ENCODE measurements at places on chromosomes 5 and 9.
A peak's percentile ranks its signal among the peaks of the same experiment; 100 is the strongest.

DNA sequence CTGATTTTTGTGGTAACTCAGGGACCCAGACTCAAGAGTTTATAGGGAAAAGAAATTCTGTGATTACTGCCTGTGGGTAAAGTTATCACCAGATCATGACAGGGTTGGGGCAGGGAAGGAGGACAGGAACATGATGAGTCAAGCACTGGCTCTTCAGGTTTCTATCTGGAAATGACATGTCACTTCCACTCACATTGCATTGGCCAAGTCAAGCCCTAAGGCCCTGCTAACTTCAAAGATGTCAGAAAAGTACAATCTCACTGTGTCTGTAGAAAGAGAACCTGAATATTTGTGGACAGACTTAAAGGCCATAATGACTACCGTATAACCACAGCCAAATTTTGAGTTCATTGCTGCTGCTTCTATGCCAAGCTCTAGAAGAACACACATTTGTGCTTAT, 187.7 kb downstream of the TLE4 start:
- DNase-seq, result no peak

DNA sequence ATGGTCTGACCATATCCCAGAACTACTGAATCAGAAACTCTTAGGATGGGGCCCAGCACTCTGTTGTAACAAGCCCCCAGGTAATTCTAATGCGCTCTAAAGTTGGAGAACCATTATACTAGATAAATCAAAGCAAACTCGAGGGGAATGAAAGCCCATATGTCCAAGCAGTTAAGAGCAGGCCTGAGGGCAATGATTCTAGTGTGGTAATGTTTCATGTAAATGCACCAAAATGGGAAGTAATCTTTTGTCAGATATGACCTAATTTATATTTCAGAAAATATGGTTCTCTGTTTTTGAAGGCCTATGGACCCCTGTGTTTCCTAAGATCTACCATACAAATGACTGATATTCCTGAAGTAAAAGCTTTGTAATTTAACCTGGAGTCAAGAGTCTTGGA, 108.0 kb upstream of the PTGER4 start:
- DNase-seq, result no peak

DNA sequence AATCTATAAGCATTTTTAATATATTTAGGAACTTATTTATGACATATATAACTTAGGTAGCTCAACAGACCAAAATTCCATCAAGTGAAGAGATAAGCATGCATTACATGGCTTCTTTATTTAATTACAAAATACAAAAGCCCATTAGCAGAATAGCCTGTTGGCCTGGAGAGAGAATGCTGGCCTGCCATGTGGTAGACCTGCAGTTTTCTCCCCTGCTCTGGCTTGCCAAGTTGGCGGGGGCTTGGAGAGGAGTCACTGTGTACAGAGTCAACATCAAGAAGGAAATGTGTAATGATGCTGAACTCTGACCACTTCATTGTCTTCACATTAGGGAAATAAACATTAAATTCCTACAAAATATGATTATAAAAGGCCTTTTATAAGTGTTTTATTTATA, 69.8 kb upstream of the CNTLN start:
- peak; percentile 73 for DNase-seq

DNA sequence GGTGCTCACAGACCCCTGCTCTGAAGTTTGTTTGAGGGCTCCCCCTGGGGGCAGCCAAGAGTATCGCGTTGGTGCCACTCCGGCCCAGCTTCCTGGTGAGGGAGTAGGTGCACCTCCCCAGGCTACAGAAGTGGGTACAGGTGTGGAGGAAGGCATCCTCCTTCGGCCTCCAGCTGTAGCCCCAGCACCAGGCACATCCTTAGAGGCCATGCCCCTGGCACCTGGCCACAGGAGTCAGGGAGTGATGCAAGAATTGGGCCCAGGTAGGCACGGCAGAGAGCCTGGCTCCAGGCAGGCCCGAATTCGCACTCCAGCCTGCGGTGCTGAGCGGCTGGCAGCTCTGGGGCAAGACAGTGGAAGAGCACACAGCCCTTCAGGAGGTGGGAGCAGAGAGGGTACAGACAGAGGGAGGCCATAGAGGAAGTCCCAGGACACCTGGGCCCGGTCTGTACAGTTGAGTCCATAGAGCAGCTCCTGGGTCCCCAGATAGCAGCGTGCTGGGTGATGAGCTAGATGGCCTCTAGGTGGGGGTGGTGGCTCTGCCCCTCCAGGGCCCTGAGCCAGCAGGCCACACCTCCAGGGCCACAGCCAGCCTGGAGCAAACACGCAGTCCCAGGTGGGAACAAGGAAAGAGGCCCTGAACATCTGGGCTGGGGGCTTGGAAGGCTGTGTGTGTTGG, 2.4 kb downstream of the SAPCD2 start:
- peak; percentile 76 for DNase-seq

GRCh38 chr5:176396330-176396729, 7.8 kb downstream of the HIGD2A start:
- no peak for DNase-seq

GRCh38 chr9:121483049-121483448, 16.6 kb downstream of the GGTA1 start:
- DNase-seq, result no peak

GRCh38 chr5:11143456-11144267, 382.6 kb upstream of the DAP start:
- no peak for DNase-seq

- DNase-seq, result no peak
Observed at GRCh38 chr9:36584620-36585460, 12.1 kb downstream of the MELK start.

DNA sequence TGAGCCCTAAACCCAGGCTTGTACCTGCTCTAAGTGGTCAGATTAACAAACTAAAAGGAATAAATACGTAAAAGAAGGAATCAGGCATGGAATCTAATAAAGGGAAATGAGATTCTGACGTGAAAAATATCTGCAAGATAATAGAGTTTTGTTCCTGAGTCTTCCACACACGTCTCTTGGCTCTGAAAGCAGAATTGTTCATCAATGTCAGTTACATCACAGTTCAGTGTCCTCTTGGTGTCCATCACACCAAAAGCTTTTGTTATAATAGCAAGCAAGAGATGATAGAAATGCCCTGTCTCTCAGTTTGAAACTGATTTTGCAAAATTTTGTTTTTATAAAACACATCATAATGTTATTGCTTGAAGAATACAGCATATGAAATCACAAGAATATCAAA, 34.7 kb upstream of the NMUR2 start:
- DNase-seq, result no peak

- no peak for DNase-seq
Observed at GRCh38 chr5:173789031-173789920, 98.9 kb upstream of the CPEB4 start.

DNA sequence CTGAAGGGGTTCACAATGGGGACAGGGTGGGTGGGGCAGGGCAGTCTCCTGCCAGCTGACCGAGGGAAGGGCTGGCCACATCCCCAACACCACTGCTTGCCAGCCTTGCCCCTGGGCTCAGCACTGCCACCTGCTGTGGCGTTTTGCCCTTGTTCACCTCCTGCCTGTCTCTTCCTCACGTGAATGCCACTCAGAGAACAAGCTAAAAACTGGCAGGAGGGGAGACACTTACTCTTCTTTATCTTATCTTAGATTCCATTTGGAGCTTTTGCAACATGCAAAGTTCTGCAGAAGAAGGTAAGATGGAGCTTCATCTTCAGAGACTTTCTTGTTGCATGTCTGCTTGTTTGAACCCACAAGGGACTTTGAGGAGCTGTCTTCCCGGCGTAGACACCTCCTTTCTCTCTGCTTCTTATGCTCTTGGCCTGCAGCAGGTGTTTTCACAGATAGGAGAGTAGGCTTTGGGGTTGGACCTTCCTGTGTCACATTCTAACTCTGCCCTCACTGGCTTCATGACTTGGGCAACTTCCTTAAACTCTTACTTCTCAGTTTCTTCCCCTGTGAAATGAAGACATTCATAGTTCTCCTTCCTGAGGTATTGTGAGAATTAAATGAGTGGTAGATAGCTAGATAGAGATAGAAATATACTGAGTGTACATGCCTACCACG, 4.1 kb downstream of the LRSAM1 start:
- no peak for DNase-seq

DNA sequence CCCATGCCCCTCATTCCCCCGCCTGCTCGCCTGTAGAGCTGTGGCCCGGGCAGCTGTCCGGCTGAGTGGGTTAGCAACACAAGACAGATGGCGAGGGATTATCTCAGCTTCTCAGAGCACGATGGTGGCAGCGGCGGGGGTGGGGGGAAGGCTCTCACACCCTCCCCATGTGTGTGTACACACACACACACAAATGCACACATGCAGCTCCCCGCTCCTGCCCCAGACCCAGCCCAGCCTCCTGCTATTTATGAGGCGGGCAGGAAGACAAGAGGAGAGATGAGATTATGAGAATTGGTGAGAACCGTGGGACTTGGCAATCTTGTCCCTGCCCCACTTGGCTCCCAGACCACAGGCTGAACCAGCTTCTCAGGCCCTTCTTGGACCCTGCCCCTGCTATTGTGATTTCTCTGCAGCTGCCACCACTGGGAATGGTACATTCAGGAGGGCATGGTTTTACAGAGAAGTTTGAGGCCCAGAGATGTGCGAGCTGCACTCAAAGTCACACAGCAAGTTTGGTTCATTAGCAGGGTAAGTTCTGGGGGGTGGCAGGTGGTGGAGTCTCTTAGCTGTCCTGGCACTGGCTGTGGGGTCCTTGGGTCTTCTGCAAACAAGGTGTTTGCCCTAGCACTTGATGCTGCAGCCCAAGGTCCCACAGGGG, 51.0 kb upstream of the PSD2 start:
- no peak for DNase-seq

GRCh38 chr9:38009035-38009501, 60.0 kb downstream of the SHB start:
- no peak for DNase-seq

- DNase-seq, result no peak
Observed at GRCh38 chr5:175710326-175710725, 52.5 kb downstream of the HRH2 start.

DNA sequence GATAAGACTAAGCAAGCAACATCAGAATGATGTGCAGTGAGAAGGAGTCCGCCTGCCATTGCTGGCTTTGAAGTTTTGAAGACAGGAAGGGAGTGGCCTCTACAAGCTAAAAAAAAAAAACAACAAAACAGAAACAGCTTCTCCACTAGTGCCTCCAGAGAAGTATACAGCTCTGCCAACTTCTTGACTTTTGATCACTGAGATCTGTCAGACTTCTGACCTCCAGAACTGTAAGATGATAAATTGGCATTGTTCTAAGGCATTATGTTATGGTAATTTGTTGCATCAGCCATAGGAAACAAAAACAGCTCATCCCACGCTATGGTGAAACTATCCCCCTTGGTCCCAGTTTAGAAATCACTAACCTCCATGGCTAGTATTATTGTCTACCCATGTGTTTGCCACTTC, 131.0 kb upstream of the VCAN start:
- no peak for DNase-seq

DNA sequence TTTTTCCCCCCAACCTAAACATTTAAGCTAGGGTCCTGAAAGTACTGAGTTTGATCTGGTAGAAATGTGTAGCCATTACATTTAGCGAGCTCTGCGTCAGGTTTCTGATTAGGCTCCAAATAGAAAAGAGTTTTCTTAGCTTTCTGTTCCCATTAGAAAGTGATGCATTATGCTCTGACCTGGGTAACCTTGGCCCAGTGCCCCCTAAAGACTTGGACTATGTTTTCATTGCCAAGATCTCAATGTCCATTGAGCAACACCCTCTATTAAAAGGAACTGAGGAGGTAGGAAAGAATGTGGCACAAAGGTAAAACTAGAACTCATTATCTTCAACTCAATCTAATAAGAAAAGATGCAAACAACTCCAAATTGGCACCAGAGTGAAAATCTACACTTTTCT, 358.9 kb upstream of the PCSK5 start:
- DNase-seq, result no peak

- DNase-seq, result no peak
Observed at GRCh38 chr5:177547736-177548135, 6.6 kb downstream of the FAM193B start.

- no peak for DNase-seq
Observed at GRCh38 chr5:133083901-133084300, 32.1 kb downstream of the HSPA4 start.

GRCh38 chr5:90503596-90503995, 25.8 kb downstream of the LYSMD3 start:
- DNase-seq, result no peak

DNA sequence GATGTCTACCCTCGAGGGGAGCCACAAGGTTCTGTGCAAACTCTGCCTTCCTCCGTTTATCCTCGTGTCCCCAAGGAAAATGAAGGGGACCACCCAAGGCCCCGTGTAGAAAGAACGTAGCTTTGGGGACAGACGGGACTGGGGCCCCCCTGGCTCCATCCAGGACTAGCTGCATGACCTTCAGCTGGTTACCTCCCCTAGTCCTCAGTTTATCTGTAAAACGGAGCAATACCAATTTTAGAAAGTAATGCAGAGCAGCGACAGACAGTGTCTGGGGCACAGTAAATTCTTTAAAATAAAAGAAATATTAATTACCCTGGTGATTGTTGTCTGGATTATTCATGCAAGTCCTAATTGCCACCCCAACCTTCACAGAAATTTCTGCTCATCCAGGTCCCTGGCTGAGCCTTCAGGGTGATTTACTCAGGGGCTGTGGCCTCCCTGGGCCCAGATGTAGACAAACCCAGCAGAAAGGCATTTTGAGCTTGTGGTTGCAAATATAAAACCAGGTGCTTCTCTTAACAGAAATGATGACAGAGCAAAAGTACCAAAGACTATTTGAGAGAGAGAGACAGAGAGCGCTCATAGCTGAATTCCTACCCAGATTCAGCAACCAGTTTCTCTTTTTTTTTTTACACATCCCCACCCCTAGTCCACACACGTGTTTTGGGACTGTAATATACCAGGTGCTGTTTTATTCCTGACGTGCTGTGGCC, 155.1 kb upstream of the SMIM23 start:
- DNase-seq, result no peak

DNA sequence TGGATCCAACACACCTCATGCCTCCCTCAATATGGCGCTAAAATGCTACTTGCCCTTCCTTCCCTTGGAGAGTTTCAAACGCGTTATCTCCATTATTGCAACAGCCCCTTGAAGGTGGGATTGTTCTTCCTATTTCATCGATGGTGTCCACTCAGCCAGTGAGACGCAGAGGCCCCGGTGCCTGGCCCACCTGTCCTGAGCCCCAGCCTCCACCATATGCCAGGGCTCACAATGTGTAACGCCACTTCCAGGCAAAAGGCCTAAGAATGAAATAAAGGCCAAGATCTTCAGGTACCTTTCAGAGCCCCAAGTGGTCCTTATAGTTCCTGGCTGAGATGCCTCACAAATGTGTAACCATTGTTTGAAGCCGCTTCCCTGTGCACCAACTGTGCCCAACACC, 170.7 kb upstream of the PHYKPL start:
- no peak for DNase-seq

- DNase-seq, result no peak
Observed at GRCh38 chr5:1132570-1132969, 20.7 kb upstream of the SLC12A7 start.

GRCh38 chr9:93464395-93464794, 11.0 kb upstream of the FAM120AOS start:
- DNase-seq, result no peak

- DNase-seq, result no peak
Observed at GRCh38 chr9:13160051-13160450, 119.4 kb downstream of the MPDZ start.

GRCh38 chr5:691817-692528, 1.2 kb downstream of the TPPP start:
- no peak for DNase-seq

- no peak for DNase-seq
Observed at GRCh38 chr5:71483355-71483754, 27.9 kb downstream of the BDP1 start.
